Stimulated activated CD4-positive, alpha-beta T cell treated with anti-CD3 and anti-CD28 coated beads, Interleukin-1b, Interleukin-23, amount 100 ng/mL, for 1 hour (primary cell): ENCODE measurements at places on chromosomes 12 and 14.

DNA sequence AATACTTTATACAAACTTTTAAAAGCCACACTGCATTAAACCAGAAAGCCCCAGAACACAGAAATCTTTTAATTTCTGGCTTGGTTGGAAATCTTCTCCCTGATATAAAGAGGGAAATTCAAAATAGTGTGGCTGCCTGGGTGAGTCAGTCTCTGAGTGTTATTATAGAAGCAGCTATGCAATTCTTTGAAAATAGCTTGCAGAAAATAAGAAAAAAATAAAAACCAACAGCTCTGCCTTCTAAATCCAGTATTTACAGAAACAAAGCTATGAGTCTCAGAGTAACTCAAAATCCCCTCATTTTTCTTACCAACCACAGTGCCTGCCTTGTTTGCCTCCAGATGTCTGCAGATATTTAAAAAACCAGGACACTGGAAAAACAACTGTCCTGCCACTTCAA, 68.6 kb upstream of the FERMT2 start:
- DNase-seq = no peak

DNA sequence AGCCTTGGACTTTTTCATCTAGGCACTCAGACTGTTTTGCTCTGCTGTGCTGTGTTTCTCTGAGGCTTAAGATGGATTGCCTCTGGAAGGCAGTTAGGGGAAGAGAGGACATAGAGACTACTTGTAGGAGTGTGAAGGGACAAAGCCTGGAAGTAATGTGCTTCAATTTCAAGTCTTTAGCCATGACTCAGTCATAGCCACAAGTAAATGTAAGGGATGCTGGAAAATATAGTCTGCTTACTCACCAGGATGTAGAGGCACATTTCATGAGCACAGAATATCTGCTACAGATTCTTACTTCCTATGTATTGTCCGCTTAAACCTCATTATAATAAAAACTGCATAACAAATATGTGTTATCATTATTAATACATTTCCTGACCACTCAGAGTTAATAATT, 794.3 kb upstream of the NOVA1 start:
- DNase-seq = no peak

DNA sequence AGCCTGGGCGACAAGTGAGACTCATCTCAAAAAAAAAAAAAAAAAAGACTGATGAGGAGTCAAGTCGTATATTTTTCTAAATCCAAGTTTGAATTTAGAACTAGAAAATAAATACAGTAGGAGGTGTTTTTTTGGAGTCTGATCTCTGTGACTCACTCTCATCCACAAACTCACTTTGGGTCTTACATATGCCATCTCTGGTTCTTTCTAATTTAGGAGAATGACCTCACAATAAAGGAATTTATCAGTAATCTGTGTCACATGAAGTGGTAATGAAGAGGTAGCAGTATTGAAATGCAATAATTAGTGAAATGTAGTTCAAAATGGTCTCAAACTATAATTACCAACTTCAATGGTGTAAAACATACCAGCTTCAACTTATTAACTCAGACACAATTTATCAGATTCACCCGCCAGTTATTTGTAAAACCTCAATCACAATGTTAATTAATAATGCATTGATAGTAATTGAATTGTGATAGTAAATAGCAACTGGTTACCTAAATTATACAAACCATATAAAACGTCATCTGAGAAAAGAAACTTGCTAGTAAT, 4.4 kb upstream of the CFL2 start:
- DNase-seq = no peak

GRCh38 chr12:47742253-47742825, 16.3 kb downstream of the RAPGEF3 start:
- peak; percentile 41 for DNase-seq

DNA sequence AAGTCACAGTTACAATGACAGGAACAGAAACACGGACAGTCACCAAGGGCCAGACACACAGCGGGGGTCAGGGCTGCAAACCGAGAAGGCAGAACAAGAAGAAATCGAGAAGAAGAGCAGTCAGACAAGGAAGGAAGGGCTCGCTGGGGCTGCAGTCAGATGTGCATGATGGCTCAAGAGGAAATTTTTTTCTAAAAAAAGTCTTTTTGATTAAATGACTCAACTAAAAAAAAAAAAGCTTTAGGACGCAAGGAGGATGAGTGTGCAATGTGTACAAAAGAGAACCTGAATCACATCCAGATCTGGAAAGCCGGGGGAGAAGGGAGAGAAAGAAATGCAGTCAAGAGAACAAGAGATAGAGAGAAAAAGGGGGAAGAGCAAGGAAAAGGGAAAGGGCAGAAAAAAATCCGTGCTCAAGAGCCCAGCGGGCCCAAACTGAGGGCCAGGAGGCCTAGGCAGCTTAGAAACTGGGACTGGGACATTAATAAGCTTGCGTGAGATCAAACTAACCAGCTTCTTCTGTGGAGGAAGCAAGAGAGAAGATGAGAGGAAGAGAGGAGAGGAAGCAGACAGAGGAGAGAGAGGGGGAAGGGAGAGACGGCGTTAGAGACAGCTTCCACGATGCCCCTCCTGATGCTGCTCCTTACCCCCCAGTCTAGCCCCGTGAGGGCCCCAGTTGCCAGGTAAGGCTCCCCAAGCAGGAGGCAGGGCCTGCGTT, 6.7 kb downstream of the IFFO1 start:
- DNase-seq = no peak

DNA sequence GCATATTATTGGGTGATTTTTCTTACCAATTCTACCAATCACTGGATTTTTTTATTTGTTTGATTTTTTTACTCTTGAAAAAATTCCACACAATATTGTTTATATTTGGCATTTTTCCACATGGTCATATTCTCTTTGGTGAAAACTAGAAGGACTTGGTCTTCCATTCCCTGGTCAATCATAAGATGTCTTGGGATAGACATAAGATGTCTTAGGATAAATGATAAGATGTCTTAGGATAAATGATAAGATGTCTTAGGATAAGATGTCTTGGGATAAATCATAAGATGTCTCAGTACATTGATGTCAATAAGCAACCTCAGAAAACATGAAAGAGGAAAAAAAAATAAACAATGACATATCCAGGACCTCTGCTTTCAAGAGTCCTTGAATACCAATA, 309.1 kb downstream of the LRFN5 start:
- no peak for DNase-seq

DNA sequence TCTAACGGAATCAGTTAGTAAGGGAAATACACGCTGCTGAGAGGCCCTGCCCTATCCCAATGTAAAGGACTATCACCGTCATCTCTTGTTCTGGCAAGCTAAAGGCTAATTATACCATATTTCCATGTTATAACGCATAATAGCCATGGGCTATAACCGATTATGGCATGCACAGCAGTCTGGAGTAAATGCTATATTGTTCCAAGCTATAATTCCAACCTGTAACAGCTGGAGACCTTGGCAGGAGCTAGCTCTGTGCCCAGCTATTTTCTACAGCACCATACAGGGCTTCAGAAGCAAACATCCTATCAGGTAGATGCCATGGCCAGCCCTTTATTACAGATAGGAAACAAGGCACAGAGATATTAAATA, 26.3 kb downstream of the SYNE3 start:
- no peak for DNase-seq

- no peak for DNase-seq
Measured at GRCh38 chr12:77592836-77593235, 237.9 kb upstream of the NAV3 start.

DNA sequence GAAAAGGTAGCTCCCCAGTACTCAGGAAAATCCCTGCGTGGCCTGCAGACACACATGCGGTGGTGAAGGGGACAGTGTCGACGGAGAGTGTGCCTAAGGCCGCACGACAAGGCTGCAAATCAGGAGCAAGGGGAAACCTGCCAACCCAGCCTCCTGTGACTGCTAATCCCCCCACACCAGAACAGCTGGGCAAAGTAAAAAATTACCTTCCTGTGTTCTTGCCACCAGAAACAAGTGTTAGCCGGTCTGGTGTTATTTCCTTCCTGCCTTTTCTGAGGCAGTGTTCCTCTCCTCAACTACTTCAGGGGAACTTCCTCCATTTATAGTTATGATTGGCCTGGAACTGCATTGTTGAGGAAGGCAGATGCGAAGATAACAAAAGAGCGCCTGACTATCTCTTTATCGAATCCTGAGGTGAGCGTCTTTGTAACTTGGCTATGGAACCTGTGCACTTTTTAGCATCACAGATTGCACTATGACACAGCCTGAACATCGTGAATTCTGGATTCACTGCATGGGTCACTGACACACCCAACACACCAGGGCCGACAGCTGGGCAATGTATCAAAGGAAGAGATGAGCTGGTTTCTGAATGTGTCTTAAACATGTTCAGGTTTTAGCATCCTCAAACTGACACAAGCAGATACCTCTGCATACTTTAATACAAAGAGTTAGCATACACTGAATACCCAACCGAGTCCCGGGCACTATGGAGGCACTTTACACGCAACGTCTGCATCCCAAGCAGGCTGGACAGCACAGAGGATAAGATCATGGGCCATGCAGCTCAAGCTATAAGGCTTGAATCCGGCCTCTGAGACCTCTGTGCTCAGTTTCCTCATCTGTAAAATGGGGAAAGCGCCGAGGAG, 28.9 kb downstream of the SLC15A4 start:
- DNase-seq = no peak

DNA sequence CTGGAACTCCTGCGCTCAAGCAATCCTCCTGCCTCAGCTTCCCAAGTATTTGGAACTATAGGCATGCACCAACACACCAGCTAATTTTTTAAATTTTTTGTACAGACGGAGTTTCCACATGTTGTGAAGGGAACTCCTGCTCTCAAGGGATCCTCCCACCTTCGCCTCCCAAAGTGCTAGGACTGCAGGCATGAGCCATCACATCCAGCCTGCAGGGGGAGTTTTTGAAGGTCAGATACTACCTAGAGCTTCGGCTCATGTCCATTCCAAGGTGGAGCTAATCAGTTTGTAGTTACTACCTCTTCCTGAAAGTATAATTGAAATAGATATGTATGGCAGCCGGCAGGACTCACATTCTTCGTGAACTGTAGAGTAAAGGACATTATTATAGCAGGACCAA, 3.7 kb upstream of the TAS2R19 start:
- no peak for DNase-seq

DNA sequence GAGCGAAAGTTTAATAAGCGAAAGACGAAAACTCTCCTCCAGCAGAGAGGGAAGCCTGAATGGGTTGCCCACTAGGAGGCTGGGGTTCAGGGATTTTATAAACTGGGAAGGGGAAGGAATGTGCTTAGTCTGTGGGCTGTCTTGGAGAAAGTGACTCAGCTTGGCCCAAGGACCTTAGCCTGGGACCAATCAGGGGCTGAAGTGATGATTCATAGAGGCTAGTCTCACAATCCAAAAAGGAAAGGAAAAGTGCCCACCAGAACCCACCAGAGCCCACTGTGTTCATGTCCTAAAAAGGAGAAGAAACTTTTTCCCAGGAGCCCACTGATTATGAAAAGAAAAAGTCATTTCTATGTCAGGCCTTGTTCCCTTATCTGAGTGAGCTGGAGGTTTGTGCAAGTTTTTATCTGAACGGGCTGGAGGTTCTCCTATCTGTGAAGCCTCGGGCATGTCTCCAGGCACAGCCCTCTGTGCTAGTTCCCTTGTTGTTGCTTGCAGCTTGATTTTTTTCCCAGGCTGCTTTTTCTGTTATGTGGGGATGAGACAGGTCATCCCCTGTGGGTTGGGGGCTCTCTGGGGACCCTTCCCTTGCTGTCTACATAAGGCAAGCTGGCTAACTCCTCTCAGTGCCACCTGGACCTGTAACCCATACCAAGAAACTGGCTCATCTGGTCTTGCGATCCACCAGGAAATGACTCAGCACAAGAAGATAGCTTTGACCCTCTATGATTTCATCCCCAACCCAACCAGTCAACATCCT, 8.3 kb upstream of the GOLGA5 start:
- no peak for DNase-seq

- no peak for DNase-seq
Measured at GRCh38 chr12:113551563-113551962, 79.9 kb upstream of the LHX5 start.

GRCh38 chr14:105385698-105386365, 12.5 kb upstream of the TEX22 start:
- DNase-seq = no peak

GRCh38 chr14:60087668-60088067, 4.1 kb upstream of the PCNX4 start:
- DNase-seq = no peak

DNA sequence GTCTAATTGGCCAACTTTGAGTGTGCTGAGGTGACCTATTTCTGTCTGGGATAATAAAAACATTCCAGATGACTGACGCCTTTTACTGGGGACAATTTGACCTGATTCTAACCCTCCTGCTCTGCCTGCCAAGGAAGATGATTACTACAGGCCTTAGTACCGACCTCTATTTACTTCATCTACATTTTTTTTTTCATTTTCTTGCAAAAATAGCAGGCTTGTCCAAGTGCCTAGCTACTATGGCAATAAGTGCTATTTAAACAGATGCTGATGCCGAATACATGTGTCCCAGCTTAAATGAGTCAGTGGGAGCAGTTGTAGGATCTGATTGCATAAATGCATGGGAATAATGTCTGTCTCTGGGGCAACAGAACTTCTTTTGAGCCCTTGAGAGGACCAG, 254.3 kb downstream of the RGS6 start:
- DNase-seq = no peak

DNA sequence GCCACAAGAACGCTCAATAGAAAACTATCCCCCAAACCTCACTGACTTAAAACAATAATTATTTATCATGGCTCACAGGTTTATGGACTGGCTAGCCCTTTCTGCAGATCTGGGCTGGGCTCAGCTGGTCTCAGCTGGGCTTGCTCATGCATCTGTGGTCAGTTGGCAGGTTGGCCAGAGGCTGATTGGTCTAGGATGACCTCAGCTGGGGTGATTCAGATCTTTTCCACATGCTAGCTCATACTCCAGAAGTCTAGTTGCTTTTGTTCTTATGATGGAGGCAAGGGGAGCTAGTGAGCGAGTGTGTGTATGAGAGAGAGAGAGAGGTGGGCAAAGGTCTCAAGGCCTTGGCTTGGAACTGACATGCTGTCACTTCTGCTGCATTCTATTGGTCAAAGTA, 181.2 kb upstream of the NRXN3 start:
- no peak for DNase-seq

- no peak for DNase-seq
Measured at GRCh38 chr14:38420048-38420447, 164.2 kb upstream of the CLEC14A start.

DNA sequence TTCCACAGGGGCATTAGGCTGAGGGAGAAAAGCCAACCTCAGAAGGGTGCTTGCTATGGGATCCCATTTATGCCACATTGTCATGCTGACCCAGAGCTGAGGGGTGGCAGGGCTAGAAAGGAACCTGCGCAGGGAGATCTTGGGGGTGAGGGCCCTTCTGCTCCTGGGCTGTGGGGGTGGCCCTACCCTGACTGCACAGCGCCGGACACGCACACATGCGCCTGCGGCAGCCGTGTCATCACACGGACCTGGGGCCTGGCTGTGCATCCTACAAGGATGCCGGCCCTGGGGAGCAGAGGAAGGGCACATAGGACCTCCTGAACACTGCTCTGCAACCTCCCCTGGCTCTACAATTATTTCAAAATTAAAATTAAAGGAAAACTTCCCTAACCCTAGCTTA, 6.9 kb downstream of the CDCA4 start:
- no peak for DNase-seq

DNA sequence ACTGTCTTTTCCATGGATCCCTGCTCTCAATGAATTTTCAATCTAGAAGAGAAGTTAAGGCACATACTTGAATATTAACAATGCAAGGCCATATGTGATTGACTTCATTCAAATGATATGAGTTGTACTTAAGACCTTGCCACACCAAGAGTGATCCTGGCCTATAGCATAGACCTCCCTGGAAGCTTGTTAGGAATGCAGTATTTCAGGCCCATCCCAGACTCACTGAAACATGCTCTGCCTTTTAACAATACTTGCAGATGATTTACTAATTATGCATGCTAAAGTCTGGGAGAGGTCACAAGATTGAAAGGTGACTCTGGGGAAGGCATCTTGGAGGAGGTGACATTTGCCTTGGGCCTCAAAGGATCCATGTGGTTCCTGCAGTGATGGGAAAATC, 43.2 kb downstream of the RFX4 start:
- DNase-seq = no peak
